T-cell (primary cell): ENCODE measurements at places on chromosomes 3 and 15.

DNA sequence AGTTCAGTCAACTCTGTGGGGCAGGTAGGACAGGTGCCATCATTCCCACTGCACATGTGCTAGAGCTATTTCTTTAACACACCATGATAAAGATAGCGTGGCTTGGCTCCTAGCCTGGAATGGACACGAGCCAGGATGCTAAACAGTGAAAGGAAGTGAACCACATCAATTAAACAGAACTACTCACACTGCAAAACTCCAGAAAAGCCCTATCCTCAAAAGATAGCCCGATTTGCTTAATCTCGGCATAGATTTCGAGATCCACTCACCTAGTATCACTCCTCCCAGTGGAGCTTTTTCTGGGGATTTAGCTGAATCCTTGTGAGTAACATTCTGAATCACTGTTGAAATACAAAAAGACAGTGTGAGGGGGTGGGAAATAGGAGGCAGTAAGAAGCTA is 118.0 kb downstream of the ABI3BP start:
- DNase-seq, result no peak

DNA sequence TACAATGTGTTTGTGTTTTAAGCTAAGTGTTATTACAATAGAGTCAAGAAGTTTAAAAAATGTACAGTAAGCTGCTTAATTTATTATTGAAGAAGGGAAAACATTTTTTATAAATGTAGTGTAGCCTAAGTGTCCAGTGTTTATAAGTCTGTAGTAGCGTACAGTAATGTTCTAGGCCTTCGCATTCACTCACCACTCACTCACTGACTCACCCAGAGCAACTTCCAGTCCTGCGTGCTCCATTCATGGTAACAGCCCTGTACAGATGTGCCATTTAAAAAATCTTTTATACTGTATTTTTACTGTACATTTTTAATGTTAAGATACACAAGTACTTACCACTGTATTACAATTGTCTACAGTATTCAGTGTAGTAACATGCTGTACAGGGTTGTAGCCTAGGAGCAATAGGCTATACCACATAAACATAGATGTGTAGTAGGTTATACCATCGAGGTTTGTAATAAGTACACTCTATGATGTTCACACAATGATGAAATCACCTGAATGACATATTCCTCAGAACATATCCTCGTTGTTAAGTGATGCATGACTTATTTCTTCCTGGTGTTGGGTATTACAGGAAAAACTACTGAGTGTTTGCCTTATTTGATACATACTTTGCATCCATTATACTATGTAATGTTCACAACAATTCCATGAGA is 156.6 kb upstream of the NUDT16 start:
- no peak for DNase-seq

GRCh38 chr15:38069511-38070011 is 135.1 kb downstream of the TMCO5A start:
- DNase-seq, result no peak

- DNase-seq, result no peak
These were observed 75.8 kb downstream of the DNAJB8 start for GRCh38 chr3:128390867-128391266.

GRCh38 chr3:38702231-38702630 is 52.7 kb upstream of the SCN5A start:
- no peak for DNase-seq

- DNase-seq, result no peak
These were observed 425.9 kb upstream of the TGFBR2 start for GRCh38 chr3:30180310-30181177.

GRCh38 chr3:46729038-46729437 is 11.4 kb upstream of the PRSS50 start:
- no peak for DNase-seq

GRCh38 chr3:20890111-20890519 is 704.1 kb upstream of the SGO1 start:
- no peak for DNase-seq

GRCh38 chr3:113660896-113661295 is 35.5 kb downstream of the USF3 start:
- no peak for DNase-seq

GRCh38 chr3:184228376-184229137 is 828 bp upstream of the VWA5B2 start:
- no peak for DNase-seq

DNA sequence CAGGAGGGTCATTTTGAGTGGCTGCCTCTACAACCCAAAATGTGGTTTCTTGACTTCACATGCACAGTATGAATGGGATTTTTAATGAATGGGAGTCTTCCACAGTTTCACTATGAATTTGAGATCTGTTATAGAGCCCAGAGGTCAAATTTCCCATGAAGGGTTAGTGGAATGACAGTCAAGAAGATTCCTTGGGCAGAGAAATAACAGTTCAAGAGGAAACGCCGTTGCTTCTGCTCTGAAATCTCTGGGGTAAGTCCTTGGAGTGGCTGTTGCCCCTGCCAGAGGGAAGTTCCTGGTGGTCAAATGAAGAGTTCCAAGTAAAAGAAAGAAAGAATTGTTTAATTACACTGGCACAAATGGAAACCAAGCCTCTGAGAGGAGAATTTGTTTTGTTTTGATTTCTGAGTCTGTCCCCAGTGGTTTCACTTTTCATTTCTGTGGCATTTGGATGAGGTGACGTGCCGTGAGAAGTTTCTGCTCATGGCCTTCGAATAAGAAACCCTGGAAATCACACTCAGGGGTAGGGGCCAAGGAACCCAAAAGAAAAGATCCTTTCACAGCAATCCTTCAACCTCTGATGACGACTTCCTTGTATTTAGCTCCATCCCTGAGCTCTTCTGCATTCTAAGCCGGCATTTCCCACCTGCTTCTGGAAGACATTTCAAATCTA is 77.5 kb upstream of the IL12A start:
- DNase-seq, result no peak

- DNase-seq, result no peak
These were observed 145.7 kb downstream of the RBMS3 start for GRCh38 chr3:29426302-29427226.
